Endothelial cell (in vitro differentiated cells): ENCODE measurements at places on chromosomes 1 and 21. TPM values are rescaled to one million over a fixed set of nuclear protein-coding genes. Genes with fewer than 3 reads are reported as not detected.

- no peak for DNase-seq
Observed at GRCh38 chr21:18350216-18350615, 53.4 kb downstream of the TMPRSS15 start.

DNA sequence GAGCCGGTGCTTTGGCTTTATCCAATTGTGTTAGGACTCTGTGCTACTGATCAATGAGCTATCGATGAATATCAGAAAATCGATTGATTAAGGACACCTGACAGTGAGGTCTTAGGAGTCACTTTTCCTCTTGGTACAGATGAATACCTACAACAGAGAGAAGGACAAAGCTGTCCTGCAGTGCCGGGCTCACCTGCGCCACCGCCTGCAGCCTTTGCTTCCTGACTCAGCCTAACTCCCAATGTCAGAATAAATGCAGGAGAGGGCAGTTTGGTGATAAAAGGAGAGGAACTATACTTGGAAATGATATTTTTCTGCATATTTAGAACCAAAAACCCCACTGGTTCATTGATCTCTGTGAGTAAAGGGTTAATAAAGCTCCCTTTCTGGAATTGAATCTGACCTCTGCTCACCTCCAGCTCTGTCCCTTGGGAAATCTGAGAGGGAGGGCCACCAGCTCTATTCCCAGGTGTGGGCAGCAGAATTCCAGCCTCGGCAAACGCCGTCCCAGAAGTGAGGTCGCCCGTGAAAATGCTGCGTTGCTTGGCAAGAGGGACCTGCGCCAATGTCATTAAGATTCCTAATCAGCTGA lies 39.3 kb downstream of the POFUT2 start:
- DNase-seq, result no peak

- DNase-seq, result no peak
Observed at GRCh38 chr1:33781652-33782051, 82.2 kb upstream of the HMGB4 start.

- no peak for DNase-seq
Observed at GRCh38 chr21:45942755-45943629, 38.6 kb upstream of the COL6A1 start.

GRCh38 chr1:91338501-91338900 lies 66.1 kb downstream of the HFM1 start:
- DNase-seq, result no peak

- no peak for DNase-seq
Observed at GRCh38 chr1:172185996-172186395, 234.5 kb upstream of the C1orf105 start.

GRCh38 chr1:76371941-76372340 lies 297.4 kb downstream of the ST6GALNAC3 start:
- no peak for DNase-seq

GRCh38 chr21:44865561-44866280 lies 7.8 kb downstream of the PTTG1IP start:
- DNase-seq, result no peak

- no peak for DNase-seq
Observed at GRCh38 chr1:23079025-23079424, 59.8 kb downstream of the KDM1A start.

DNA sequence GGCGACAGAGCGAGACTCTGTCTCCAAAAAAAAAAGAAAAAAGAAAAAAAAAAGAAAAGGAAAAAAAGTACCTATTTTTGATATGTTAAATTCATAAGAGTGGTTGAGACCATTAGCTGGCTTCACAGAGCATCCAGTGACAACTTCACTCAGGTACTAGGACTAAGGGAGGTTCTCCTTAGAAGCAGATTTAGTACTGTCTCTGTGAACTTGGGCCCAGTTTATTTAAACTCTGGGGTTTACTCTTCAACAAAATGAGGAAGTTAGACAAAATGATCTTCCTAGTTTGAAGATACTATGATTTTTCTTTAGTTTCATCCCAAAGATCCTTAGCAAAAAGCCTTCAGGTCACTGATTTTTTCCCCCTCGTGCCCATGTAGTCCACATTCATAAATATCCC lies 21.2 kb downstream of the MACO1 start:
- DNase-seq, result no peak

DNA sequence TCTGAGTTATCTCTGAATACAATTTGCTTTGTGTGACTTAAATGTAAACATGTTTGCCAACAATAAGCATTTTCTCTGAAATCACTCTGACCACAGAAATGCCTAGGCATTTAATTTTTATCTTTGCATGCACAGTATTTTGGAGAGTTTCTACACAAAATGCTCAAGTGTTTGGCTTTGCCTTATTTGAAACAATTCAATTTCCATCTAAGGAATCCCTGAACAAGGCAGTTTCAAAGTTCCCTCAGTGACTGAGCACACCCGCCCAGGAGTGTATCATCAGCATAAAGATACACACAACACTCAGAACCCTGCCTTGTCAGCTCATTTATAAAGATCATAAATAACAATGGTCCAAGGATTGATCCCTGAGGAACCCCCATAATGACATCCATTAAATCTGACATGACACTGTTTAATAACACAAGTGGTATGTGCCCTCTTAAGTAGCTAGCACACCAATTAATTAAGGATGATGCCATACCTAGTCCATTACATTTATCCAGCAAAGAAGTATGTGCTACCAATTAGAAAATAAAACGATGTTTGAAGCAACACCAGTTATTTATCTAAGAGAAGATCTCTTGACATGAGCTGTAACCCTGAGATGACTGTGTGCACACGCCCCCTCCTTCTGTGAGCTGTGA lies 585.8 kb downstream of the ADGRL2 start:
- DNase-seq, result no peak

DNA sequence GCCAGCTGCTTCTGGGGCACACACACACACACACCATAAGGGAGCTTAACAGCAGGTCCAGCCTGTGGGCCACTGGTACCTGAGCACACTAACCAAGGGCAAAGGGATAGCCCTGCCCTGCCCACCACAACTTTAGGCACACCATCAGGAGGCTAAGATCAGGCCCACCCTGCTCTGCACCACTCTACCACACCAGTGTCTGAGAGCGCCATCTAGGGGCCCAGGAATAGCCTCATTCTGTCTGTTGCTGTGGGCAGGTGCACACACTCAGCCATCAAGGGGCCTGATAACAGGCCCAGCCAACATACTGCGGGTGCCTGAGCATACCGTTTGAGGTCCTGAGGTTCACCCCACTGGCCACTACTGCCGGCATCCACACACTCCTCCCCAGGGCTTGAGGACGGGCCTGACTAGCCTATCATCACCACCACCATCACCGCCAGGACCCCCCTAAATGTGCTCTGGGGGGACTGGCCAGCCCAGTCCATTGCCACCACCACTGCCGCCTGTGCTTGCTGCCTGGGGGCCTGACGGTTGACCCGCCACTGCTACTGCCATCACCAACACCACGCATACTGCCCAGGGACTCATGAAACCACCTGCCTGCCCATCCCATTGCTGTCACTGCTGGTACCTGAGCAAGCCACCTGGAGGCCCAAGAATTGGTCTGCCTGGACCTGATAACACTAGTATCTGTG lies 31.3 kb downstream of the NSL1 start:
- DNase-seq, result peak; percentile 65

GRCh38 chr1:16155537-16156410 lies at the start of gene EPHA2:
Gene EPHA2 (minus strand): TSS chr1:16156069. CDS start chr1:16155932, 137 bp downstream.
- DNase-seq, result peak; percentile 87

- no peak for DNase-seq
Observed at GRCh38 chr1:224747578-224747977, 131.5 kb downstream of the CNIH3 start.

DNA sequence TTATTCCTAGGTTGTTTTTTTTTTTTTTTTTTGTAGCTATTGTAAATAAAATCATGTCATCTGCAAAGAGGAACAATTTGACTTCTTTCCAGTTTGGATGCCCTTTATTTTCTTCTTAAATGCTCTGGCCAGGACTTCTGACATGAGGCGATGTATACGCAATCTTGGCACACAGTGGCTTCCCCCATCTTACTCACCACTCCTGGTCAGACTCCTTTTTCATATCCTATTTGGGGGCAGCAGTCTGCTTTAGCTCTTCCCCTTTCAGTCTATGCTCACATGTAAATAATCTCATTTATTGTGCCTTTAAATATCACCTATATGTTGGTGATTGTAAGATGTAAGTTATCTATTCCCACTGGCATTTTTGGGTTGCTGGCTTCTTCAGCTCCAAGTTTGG lies 56.1 kb downstream of the SLAMF6 start:
- DNase-seq, result no peak

Gene TMPRSS3
- total RNA-seq, result not detected

Gene PTGS2
- 22.2 TPM for total RNA-seq

Gene LCE1B
- not detected for total RNA-seq

Gene TTC24
- total RNA-seq, result not detected
